Naive B cell (primary cell): ENCODE measurements at places on chromosomes 12 and 14.

GRCh38 chr12:128795530-128796361 is 28.0 kb downstream of the SLC15A4 start:
- DNase-seq = peak; percentile 64

- no peak for DNase-seq
These were observed 60.9 kb downstream of the MYF5 start for GRCh38 chr12:80777587-80777986.

DNA sequence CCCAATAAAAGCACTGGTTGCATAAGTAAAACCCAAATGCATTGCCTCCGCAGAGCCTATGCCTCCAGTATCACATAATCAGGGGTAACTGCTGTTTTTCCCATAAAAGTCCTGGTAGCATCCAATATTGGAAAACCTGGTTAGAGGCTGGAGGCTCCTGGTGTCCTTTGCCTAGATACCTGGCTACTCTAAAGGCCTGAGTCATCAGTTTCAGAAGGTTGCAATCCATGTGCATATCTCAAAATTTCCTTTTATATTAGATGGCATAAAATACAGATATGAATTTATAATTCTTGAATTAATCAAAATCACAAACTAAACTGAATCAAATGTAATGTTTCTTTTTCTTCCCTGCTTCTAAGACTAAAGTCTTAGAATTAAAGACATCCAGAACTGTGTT is 164.2 kb upstream of the DCN start:
- DNase-seq = no peak

GRCh38 chr12:112782250-112782649 is 9.3 kb upstream of the RPH3A start:
- no peak for DNase-seq

DNA sequence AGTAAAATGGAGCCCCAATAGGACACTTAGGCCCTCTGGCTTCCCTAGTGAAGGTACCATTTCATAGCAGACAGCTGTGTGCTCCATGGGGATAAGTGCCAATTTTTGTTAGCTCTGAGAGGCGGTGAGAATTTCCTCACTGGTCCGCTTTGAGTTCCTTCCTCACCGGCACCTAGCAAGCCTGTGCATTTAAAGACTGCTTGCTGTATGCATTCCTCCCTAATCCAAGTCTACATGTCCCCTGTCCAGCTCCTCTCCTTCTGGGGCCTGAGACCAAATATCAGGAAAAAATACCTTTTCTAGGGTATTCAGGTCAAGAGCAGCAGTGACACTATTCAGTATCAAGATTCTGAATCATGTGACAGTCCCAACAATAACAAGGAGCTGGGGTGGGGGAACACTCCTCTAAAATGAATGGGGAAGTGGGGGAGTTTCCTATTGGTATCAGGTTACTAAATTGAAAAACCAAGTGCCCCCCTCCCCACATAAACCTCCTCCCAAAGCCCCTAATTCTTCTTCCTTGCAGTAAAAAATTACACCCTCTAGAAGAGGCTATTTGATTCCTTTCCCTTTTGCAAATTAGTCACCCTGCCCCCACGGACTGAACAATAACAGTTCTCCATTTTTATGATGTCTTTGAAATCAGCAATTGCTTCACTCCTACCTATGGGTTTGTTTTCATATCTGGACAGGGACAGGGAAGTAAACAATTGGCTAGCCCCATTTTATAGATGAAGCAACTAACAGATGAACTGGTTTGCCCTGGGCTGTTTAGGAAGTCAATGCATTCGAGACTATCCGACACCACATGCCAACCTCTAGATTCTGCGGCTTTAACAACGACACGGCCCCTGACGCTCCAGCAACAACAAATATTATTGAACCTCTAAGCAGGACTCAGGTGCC is 28.9 kb downstream of the BCL11B start:
- no peak for DNase-seq

GRCh38 chr14:79256380-79256779 is 954.9 kb downstream of the DIO2 start:
- DNase-seq = no peak

- DNase-seq = no peak
These were observed 61.1 kb downstream of the NINJ2 start for GRCh38 chr12:601976-602699.
